ENCODE measurements at places on chromosomes 1 and 21.

GRCh38 chr1:39988618-39989343 lies 33.8 kb downstream of the MFSD2A start:
- no peaks in the 10 kb centered on the region for H3K27me3 ChIP-seq
- no peak overlapping the region for H3K27ac ChIP-seq
- H3K36me3 ChIP-seq = no peaks in the 10 kb centered on the region
- H3K4me1 ChIP-seq = no peaks in the 10 kb centered on the region
- no peak overlapping the region for H3K4me3 ChIP-seq
- DNase-seq = no peak

DNA sequence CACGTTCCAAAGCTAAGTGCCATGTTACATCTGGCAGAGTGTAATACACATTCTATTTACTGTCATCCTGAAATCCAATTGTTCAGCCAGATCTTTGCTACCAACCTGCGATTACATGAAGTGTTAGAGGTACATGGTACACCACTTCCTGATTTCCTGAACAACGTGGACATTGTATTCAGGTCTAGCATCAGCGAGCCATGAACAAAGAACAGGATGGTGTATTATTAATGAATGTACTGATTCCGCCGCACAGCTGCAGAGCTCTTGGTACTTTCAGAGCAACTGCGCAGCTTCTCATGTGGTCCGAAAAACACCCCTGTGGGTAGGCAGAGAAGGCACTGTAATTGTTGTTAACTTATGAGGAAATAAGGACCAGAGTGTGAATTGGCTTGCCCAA lies 511.4 kb downstream of the AJAP1 start:
- H3K27me3 ChIP-seq = no peaks in the 10 kb centered on the region
- no peak overlapping the region for H3K27ac ChIP-seq
- DNase-seq = no peak
- H3K4me3 ChIP-seq = no peak overlapping the region

- H3K36me3 ChIP-seq = no peaks in the 10 kb centered on the region
- H3K27me3 ChIP-seq = no peaks in the 10 kb centered on the region
- no peak overlapping the region for H3K27ac ChIP-seq
- DNase-seq = no peak
- H3K4me3 ChIP-seq = no peak overlapping the region
Observed at GRCh38 chr21:42846221-42846620, 33.1 kb downstream of the WDR4 start.

DNA sequence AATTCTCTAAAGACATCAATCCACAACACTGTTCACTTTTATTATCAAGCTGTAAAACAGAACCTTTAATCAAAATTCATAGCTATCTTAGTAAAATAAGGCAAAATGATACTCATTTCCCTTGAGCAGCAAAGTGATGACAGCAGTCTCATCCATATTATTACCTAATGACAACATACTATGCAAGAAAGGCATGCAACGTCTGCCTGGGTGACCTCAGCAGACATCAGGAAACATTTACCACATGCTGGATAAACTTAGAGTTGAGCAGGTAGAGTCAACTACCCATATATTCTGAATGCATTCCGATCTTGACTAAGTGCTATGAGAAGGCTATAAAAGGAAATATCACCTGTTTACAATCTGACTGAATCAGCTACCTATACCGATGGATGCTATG lies 145.1 kb downstream of the SIPA1L2 start:
- H3K4me1 ChIP-seq = no peaks in the 10 kb centered on the region
- H3K27me3 ChIP-seq = no peaks in the 10 kb centered on the region
- H3K4me3 ChIP-seq = no peak overlapping the region
- H3K27ac ChIP-seq = no peak overlapping the region
- H3K36me3 ChIP-seq = no peaks in the 10 kb centered on the region

DNA sequence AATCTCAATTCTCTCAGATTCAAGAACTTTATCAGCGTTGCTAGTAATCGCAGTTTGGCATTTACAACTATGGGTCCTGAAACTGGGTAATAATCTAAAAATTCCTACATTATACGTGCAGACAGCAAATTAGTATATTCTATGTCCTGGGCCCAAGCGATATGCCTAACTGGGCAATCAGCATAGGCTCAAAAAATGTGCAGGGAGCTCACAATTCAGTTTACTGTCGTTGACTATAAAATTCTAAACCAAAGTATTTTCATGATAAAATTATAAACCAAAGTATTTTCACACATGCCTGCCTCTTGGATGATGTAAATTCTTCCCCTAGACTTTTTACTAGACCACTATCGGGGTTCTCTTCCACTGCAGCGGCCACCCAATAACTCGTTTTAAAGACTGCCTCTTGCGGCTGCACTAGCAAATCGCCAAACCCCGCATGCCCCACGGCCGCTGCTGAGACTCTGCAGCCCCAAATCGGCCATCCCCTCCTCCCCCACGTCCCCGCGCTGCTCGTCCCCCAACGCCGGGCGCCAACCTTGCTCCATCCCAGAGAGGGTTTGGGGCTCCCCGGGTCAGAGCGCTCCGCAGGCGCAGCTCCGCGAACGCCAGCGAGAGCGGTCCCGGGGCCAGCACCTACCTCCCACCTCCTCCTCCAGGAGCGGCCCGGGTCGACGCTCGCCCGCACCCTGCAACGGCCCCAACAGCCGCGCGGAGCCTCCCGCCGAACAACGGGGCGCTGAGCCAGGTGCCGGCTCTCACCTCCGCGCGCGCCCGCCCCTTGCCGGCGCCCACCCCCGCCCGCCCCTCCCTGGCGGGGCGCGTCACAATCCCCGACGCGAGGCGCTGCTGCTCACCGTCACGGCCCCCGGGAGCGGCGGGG lies 506 bp downstream of the SSX2IP start:
- no peaks in the 10 kb centered on the region for H3K27me3 ChIP-seq
- H3K36me3 ChIP-seq = no peaks in the 10 kb centered on the region
- peak; percentile 51 for DNase-seq
- H3K4me1 ChIP-seq = no peaks in the 10 kb centered on the region

DNA sequence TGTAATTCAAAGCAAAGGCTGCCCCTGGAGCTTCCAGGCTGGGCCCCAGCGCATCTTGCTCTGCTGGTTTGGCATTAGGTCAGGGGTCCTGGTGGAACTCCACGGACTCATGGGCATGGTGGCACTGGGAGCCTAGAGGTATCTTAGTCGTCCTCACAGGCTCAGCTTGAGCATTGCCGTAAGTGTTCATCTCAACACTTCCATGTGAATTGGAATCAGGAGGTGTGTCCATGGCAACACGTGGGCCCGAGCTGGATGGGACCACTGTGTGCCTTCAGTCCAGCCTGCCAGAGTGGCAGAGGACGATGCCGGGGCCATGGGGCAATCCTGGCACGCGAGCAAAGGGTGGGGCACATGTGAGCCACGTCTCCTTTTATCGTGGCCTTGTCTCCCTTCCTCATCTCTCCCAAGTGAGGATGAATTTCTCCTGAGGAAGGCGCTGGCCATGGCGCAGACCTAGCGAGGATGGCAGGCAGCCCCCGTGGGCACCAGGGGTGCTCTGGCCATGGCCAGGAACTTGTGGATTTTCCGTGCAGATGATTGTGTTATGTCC lies 47.0 kb downstream of the AGPAT3 start:
- H3K36me3 ChIP-seq = no peaks in the 10 kb centered on the region
- H3K27me3 ChIP-seq = no peaks in the 10 kb centered on the region
- H3K4me3 ChIP-seq = no peak overlapping the region
- no peaks in the 10 kb centered on the region for H3K4me1 ChIP-seq

DNA sequence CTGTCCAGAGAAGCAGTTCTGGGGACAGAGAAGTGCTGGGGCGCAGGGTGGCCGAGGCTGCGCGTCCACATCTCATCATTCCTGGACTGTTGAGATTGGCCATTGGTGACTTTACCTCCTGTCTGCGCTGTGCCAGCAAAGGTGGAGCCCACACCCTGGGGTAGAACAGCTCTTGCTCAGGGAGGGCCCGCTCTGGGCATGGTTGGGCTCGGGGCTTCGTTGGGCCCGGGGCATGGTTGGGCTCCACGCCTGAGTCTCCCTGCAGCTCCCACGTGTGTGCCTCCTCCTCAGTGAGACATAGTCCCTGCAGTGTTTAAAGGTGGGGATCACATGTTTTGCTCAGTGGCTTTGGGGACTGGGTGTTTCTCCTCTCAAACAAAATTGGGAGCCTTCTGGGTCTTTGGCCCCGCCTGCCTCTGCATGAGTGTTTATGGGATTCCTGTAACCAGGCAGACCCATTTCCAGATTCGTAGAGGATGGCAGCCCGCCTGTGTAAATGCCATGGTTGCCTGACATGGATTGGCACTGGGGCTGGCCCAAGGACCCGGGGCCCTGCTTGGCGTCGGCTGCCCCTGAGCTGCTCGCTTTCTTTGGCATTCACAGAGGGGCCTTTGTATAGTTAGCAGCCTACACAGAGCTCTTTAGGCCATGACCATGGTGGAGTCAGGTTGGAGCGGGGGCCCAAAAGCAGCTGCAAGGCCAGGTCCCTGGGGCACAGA lies 104.6 kb downstream of the TLR5 start:
- DNase-seq = no peak
- H3K4me1 ChIP-seq = no peaks in the 10 kb centered on the region
- no peak overlapping the region for H3K27ac ChIP-seq
- no peaks in the 10 kb centered on the region for H3K36me3 ChIP-seq
- H3K27me3 ChIP-seq = no peaks in the 10 kb centered on the region
- H3K4me3 ChIP-seq = no peak overlapping the region

GRCh38 chr1:39678889-39679288 lies 7.0 kb upstream of the NT5C1A start:
- peaks cover 4% of the 10 kb centered on the region for H3K27me3 ChIP-seq
- H3K27ac ChIP-seq = no peak overlapping the region
- no peak overlapping the region for H3K4me3 ChIP-seq
- no peaks in the 10 kb centered on the region for H3K36me3 ChIP-seq

- no peaks in the 10 kb centered on the region for H3K4me1 ChIP-seq
- no peak overlapping the region for H3K27ac ChIP-seq
- H3K4me3 ChIP-seq = no peak overlapping the region
- H3K27me3 ChIP-seq = no peaks in the 10 kb centered on the region
Observed at GRCh38 chr1:228978484-228979324, 243.4 kb downstream of the RHOU start.

DNA sequence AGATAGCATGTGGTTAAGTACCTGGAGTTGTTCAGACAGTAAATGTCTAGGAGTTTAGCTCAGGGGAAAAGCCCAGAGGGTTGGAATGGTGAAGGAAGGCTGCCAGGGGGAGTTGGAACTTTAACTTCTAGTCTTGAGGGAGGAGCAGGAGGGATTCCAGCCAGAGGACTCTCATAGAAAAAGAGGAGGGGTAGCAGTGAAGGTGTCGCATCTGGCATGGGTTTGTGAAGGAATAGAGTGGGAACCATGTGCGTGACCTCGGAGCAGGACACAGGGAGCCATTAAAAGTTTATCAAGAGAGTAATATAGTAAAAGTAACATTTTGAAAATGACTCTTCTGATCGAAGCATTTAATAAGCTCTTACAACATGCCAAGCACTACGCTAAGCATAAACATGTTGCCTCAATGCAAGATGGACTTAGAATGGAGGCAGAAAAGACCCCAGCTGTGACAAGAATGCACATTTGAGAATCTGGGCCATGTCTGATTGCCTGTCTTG lies 632.4 kb upstream of the CAMK1G start:
- no peak overlapping the region for H3K4me3 ChIP-seq
- H3K27me3 ChIP-seq = no peaks in the 10 kb centered on the region
- peaks cover 7% of the 10 kb centered on the region for H3K4me1 ChIP-seq
- no peaks in the 10 kb centered on the region for H3K36me3 ChIP-seq

- peak; percentile 93 for DNase-seq
- no peak overlapping the region for H3K27ac ChIP-seq
- no peak overlapping the region for H3K4me3 ChIP-seq
- H3K4me1 ChIP-seq = peaks cover 3% of the 10 kb centered on the region
- H3K36me3 ChIP-seq = no peaks in the 10 kb centered on the region
- no peaks in the 10 kb centered on the region for H3K27me3 ChIP-seq
Observed at GRCh38 chr1:230708631-230709580, 5.0 kb downstream of the AGT start.

DNA sequence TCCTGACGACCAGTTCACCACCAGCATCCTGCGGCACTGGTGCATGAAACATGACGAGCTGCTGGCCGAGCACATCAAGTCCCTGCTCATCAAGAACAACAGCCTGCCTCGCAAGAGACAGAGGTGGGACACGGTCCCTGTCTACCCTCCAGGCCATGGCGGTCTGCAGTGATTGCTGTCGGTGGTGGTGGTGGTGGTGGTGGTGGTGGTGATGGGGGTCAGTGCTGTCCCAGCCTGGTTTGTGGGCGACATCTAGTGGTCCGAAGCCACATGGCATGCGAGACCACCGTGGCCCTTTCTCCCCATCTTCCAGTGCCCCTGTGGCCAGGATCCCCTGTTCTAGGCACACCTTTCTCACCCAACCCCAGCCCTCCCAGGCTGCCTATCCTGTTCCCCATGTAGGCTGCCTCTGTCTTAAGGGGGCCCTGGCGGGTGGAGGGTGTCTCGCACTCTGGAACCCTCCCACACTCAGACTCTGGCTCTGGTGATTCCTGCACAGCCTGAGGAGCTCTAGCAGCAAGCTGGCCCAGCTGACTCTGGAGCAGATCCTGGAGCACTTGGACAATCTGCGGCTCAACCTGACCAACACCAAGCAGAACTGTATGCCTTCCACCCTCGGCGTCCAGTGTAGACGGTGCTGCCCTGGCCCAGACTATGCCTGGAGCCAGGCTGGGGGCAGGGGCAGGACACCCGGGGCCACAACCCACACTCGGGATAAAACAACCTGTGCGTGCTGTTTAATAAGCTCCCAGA lies 3.2 kb upstream of the SLC27A3 start:
- DNase-seq = no peak
- no peaks in the 10 kb centered on the region for H3K36me3 ChIP-seq

DNA sequence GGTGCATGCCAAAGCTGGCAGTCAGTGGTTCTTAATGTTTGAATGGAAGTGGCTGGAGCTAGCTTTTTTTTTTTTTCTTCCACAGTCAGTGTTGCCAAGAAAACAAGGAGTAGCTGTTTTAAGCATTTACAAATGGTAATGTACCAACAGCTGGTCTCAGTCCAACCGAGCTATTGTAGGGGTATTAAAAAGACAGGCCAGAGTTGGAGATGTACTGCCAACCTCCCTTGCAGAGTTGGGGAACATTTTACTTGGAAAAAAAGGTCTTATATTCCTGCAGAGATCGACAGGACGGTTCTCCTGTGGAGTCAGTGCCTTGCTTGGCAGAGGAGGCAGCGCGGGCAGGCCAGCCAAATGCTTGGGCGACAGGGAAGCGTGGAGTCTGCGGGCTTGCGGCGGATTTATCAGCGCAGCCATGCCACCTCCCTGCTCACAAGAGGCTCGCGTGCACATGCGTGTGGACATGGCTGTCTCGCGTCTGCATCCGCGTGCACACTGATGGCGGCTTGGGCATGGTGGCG lies 338.1 kb downstream of the RPS6KC1 start:
- H3K36me3 ChIP-seq = no peaks in the 10 kb centered on the region
- H3K27ac ChIP-seq = no peak overlapping the region
- no peaks in the 10 kb centered on the region for H3K4me1 ChIP-seq
- no peak for DNase-seq
- H3K4me3 ChIP-seq = no peak overlapping the region
- no peaks in the 10 kb centered on the region for H3K27me3 ChIP-seq

GRCh38 chr1:42130061-42130660 lies 23.0 kb upstream of the GUCA2B start:
- H3K27me3 ChIP-seq = no peaks in the 10 kb centered on the region
- H3K36me3 ChIP-seq = no peaks in the 10 kb centered on the region
- H3K4me3 ChIP-seq = no peak overlapping the region
- no peak for DNase-seq
- H3K27ac ChIP-seq = no peak overlapping the region

Measured in colonic mucosa (tissue), 4 donors.